Sciatic nerve (tissue), 2 donors: ENCODE measurements at places on chromosomes 3 and 15.

DNA sequence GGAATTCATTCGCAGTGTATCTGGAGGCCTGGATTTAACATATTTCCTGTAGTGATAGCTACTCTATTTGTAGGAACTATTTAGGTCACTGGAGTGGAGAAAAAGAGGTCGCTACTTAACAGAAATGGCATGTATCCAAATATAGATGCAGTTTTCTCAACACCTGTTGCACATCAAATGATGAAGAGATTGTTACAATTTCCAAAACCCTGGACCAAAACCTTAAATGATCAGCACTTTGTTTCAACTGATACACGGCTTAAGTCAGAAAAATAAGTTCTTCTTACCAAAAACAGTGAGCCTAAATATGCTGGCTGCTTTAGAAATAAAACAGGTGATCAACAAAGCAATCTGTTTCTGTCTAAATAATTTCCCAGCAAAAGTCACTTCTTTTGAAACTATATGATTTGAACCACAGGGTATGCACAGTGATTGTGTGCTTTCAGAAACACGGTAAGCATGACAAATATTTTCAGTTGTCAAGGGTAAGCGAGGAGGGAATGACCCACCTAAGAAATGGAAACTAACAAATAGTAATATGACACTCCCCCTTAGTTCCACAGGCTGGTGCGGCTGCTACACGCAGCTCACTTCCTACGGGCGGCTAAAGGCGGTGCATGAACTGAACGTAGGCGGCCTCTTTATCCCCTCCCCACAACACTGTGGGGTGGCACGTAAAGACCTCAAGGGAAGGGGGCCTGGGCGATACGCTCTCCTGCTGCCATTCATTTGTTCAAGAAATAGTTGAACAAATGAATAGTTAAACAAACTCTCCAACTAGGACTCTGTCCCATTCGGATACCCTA is 1.1 kb downstream of the EHD4 start:
- peak; percentile 71 for DNase-seq

GRCh38 chr3:31242026-31242960 is 290.4 kb upstream of the STT3B start:
- DNase-seq = no peak

- DNase-seq = no peak
Measured at GRCh38 chr15:93178371-93178770, 89.4 kb upstream of the RGMA start.

DNA sequence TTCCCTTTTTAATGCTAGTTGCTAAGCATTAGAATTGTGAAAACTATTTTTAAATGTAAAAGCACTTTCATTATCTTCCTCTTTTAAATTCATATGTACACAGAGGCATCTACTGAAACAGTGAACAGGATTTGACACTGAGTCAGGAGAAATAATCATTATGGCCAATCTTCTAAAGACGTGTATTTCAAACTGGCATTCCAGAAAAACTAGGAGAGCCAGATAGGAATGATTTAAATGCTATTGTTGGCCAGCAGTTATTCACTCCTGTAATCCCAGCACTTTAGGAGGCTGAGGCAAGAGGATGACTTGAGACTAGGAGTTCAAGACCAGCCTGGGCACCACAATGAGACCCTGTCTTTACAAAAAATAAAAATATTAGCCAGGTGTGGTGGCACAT is 67.6 kb upstream of the RAP2B start:
- DNase-seq = no peak

DNA sequence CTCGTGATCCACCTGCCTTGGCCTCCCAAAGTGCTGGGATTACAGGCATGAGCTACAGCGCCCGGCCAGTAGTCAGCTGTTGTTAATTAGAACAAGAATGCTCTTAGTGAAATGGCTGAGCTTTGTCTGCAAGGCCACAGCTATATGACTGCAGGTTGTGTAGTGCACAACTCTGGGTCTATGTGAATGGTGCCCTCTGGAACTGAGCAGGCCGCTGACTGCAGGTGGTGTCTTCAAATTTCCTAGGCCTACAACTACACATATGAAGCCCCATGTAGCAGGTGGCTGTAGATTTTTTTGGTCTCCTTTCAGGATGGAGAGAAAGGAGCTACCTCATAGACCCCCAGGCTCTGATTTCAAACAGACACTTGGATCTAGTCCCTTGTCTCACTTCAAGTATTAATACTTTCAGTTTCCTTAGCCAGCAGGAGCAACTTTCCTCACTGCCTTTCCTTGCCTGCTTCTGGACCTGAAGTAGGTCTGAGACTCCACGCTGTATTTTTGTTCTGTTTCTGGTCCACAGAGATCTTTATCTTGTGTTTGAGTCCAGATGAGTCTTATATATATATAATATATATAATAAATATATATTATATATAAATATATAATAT is 86.9 kb downstream of the C3orf80 start:
- no peak for DNase-seq

DNA sequence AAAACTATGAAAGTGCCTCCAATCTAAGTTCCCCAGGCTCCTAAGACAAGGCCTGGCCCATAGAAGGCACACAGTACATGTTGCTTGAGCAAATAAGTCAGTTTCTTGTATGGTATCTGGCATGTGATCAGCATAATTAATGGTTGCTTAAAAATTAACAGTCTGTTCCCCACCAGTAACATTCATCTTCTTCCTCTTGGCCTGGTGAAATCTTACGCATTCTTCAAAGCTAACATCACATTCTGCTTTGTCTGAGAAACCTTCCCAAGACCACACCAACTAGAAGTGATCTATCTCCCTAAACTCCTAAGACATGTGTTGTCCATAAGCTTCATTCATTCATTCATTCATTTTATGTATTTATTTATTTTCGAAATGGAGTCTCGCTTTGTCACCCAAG is 48.1 kb downstream of the LIPC start:
- no peak for DNase-seq

GRCh38 chr3:48788544-48789162 is 59.0 kb downstream of the PRKAR2A start:
- no peak for DNase-seq

DNA sequence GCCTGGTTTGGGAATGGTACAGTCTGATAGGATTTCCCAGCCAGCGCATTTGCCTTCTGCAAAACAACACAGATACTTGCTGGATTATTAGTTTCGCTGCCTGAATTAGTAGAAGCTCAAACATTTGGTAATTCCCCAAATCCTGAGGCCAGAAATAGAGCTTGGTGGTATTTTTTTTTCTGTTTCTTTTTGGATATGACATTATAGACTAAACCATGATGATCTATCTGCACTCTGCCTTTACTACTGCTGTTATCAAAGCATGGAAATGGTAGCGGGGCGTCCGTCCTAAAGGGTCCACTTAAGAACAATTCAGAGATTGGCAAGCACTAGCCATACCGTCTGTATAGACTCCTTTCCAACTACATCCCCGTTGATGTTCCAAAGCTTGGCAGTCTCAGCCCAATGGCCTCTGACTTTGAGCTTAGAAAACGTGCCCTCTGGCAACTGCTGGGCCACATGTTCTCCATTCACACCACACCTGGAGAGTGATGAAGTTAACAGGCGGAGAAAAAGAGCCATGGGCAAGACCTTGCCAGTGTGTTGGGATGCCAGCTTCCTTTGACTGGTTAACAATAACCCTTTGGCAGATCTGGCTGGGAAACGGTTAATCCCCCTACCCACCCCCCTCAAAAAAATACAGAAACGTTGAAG is 241.0 kb upstream of the NR2F2 start:
- no peak for DNase-seq

DNA sequence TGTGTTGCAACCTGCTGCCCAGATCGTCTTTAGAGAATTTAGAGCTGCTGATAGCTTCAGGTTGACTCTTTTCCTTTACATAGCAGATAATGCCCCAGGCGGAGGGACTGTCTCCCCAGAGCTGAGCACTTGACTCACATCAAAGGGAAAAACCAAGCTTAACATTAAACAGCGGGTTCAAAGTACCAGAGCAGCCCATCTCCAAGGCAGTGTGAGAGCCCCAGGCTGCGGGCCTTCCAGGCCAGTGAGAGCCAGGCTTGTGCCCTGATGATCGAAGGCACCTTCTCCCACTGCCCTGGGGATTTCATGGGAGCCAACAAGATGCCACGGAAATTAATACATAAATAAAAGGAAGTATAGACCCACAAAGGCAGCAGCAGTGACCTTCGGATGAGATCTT is 275.6 kb downstream of the XXYLT1 start:
- DNase-seq = no peak

DNA sequence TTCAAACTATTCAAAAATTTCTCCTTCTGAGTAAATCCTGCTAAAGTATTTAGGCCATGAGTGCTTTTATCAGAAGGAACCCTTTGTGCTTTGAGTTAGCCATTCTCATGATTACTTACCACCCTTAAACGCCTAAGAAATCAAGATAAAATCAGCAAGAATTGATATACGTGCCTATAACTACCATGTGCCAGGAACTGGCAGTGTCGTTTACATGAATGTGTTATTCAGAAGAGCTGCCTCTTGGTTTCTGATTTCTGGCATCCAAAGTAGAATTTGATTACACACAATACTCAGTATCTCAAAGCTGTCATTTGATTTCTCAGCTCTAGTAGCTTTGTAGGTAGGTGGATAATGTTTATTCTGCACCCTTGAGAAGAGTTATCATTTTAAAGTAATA is 351.3 kb upstream of the CCDC54 start:
- no peak for DNase-seq

GRCh38 chr3:53989946-53990345 is 98.3 kb upstream of the SELENOK start:
- no peak for DNase-seq

GRCh38 chr15:96300836-96301235 is 29.7 kb upstream of the NR2F2 start:
- no peak for DNase-seq

- no peak for DNase-seq
Measured at GRCh38 chr3:144200466-144200865, 228.8 kb downstream of the DIPK2A start.

DNA sequence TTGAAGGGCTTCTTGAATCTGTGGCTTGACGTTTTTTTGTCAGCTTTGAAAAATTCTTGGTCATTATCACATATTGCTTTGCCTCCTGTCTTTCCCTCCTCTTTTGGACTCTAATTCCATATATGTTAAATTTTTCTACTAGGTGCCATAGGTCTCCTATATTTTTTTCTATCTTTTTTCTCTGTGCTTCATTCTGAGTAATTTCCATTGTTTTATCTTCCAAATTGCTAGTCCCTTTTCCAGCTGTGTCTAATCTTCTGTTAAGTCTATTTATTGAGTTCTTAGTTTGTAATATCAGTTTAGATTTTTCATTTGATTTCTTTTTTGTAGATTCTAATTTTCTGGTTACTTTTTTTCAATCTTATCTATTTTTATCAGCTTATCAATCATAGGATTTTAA is 53.7 kb downstream of the CHST2 start:
- no peak for DNase-seq

GRCh38 chr3:21392526-21392925 is 358.5 kb downstream of the ZNF385D start:
- no peak for DNase-seq

- DNase-seq = no peak
Measured at GRCh38 chr15:85795337-85796305, 896 bp upstream of the KLHL25 start.

GRCh38 chr3:18046131-18046915 is 303.9 kb upstream of the TBC1D5 start:
- no peak for DNase-seq

DNA sequence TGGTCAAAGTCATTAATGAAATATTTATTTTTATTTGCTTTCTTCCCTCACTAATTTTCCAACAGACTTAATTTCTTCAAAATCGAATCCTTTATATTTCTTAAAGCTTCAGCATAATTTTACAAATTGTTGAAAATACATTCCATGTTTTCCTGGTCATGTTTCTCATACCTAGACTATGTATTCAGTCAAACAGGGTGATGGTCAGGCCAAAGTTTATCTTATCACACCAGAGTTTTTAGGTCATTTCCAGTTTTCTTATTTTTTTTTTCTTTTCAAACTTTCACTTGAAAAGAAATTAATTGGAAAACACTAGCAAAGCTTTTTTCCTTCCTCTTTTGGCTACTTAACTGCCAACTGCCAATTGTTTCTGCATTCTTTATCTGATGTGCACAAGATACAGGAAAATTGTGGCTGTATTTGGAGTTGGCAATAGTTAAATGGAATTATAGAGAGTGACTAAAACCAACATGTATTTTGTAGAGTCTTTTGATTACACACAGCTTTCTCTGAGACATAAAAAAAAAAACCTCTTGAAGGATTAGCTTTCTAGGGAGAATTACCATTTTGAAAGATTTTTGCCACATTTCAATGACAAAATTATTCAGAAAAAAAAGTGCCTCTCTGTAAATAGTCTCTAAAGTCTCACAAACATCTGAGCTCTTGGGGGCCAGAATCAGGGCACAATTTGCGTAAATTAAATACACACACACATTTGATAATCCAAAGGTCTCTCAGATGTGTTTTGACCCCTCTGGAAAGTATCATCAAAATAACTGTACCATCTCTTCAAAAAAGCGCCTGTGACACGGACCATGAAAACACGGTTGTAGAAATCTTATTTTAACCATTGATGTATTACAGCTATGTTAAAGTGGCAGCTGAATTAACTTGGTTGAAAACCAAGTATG is 603.2 kb upstream of the KCNMB2 start:
- no peak for DNase-seq
